Uterus (tissue), 4 donors: ENCODE measurements at places on chromosomes 5 and 9.
A peak's percentile ranks its signal among the peaks of the same experiment; 100 is the strongest.

DNA sequence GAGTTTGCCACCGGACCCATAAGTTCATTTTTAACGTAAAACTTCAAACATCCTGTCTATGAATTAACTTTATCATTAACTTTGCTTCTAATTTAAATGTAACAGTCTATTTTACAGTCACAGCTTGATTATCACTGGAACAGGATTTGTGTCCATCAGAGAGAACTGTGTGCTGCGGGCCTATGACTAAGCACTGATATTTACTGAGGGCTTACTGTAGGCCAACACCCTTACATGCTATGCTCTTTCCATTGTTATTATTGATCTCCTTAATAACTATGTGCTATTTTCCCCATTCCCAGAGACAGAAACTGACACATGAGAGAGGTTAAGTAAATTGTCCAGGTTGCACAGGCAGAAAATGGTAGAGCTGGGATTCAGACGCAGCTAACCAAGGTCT is 24.0 kb upstream of the GPR151 start:
- DNase-seq = no peak

DNA sequence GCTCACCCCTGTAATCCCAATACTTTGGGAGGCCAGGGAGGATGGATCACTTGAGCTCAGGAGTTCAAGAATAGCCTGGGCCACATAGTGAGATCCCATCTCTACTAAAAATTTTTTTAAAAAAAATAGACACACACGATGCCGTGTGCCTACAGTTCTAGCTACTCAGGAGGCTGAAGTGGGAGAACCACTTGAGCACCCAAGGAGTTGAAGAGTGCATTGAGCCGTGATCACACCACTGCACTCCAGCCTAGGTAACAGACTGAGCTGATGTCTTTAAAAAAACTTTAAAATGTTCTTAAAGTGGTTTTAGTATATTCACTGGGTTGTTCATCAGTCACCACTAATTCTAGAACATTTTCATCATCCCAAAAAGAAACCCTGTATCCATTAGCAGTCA is 51.9 kb upstream of the RNF38 start:
- DNase-seq = no peak

- DNase-seq = no peak
Observed at GRCh38 chr5:5665225-5666075, 243.0 kb downstream of the ICE1 start.

DNA sequence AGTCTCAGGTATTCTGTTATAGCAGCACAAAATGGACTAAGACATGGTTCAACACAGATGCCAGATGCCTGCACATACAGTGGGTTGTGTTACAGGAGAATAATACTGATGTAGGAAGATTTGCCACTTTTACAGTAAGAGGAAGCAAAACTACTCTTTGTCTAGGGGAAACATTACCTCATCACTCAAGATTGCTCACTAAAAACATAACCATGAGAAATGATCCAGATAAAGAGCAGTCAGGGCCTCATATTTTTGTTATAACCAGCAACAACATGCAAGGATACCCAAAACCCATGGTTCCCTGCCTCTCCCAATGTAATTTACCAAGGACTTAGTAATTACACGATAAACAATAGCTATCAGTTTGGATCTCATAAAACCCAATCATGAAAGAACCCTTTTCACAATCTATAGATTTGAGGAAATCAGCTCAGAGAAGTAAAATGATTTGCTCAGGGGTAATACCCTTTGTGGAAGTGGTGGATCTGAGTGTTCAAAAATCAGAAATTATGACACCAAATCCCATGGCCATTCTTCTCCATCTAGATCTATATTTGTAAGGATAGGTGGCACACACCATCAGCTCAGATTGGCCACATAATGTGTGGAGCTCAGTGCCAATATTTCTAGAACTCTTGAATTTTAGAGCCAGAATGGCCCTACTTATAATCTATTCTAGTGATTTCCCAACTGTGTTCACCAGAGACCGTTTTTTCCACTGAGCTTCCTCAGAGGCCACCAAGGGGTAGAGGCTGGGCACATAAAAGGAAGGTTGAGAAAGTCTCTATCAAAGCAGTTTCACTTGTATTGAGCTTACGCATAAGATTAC is 27.8 kb downstream of the DPYSL3 start:
- no peak for DNase-seq

DNA sequence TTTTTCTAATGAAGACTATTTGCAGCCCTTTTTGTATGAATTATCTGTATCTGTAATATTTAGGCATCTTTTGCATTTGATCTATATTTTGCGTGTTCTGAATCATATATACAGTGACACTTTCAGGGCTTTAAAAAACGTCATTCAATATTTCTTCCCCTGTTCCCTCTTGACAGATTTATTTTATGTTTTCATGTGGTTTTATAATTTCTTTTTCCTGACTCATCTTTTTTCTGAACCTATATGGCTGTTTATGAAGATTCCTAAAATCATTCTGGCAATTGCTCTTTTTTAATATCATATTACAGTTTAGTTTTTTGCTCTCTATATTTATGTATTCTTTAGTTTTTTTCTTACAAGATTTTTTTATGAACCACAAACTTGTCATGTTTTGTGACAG is 67.6 kb downstream of the SMARCA2 start:
- DNase-seq = no peak

DNA sequence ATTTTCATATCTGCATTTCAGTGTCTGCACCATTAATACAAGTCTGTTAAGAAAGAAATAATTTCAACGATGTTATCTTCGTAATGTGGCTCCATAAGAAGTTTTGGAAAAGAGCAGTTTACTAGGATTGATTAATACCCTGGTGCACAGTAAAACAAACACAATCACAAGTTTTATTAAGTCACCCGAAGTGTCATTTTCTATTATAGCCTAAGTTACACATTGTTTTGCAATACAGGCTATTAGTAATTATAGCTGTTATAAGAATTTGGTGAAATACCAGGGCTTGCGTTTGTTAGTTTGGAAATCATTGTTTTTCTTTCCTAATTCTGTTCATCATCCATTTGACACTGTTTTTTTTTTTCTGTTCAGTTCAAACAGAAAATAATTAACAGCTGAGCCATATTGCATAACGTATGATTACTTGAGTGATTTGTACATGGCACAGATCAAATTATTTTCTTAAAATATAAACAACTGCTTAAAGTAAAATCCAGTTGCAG is 30.6 kb downstream of the LVRN start:
- no peak for DNase-seq

DNA sequence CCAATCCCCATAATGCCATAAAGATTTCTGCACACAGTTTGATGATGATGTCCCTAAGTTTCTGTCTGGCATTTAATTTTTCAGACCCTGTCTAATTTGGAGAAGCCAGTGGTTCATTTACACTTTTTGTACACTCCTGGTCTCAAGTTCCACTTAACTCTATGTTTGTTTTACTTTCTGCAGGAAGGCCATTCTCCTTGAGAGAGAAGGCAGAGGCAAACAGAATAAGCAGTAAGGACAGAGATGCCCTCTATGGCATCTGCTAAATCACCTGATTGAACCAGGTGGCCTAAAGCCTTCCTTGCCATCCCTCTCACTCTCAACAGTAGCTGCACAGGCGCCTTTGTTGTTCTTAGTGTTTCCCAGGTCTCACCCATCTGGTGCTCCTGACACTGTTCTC is 86.1 kb upstream of the LRRTM2 start:
- DNase-seq = no peak

- no peak for DNase-seq
Observed at GRCh38 chr5:95799191-95799835, 23.2 kb downstream of the GLRX start.

- DNase-seq = no peak
Observed at GRCh38 chr9:68508547-68508946, 32.1 kb downstream of the TMEM252 start.

DNA sequence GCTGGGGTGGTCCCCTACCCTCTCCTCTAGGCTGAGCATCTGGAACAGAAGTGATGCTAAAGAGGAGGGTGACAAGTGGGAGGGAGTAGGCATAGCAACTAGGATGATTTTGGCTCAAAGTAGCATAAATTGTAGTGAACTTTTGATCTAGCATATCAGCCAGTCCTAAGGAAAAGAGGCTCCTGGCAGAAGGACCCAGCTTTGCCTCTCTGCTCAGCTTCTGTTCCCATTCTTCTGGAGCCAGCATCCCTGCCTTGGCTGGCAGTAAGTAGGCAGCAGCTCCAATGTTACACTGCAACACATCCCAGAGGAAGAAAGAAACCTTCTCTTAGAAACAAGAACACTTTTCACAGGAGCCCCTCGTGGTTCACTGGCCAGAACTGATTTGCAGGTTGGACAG is 487.0 kb downstream of the MTRR start:
- DNase-seq = no peak

- DNase-seq = no peak
Observed at GRCh38 chr5:137478043-137478442, 21.1 kb downstream of the SPOCK1 start.

DNA sequence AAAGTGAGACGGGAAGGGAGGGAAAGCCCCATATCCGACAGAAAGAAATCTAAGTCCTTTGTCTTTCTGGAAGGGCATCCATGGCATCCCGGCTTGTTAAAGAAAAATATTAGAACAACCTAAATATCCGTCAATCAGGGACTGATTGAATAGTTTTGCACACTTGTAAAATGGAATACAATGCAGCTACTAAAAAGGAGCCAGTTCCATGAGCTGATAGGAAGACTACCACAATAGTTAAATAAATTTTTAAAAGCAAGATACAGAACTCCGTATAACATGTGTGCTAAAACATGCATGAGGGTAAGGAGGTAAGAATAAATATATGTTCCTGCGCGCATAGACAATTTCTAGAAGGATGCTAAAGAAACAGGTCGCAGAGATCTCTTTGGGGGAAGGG is 12.8 kb upstream of the GNPDA1 start:
- no peak for DNase-seq

GRCh38 chr5:32020946-32021345 is 153.2 kb downstream of the GOLPH3 start:
- DNase-seq = no peak

DNA sequence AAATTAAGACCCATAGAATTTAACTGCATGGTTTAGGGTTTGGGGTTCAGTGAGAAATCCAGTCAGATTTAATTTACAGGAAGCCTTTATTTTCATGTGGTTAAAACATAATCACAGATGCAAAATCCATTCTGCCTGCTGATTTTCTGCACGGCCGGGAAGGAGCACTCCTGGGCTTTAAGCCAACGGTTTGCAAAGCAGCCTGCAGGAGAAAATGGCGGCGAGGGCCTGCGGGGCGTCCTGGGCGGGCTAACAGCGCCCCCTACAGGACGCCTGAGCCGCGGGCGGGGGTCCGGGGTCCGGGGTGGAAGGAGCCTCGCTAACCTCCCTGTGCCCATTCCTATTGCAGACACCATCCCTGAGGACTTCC is 47.6 kb downstream of the THBS4 start:
- peak; percentile 73 for DNase-seq

GRCh38 chr5:146813346-146814157 is 65.0 kb downstream of the PPP2R2B start:
- no peak for DNase-seq

DNA sequence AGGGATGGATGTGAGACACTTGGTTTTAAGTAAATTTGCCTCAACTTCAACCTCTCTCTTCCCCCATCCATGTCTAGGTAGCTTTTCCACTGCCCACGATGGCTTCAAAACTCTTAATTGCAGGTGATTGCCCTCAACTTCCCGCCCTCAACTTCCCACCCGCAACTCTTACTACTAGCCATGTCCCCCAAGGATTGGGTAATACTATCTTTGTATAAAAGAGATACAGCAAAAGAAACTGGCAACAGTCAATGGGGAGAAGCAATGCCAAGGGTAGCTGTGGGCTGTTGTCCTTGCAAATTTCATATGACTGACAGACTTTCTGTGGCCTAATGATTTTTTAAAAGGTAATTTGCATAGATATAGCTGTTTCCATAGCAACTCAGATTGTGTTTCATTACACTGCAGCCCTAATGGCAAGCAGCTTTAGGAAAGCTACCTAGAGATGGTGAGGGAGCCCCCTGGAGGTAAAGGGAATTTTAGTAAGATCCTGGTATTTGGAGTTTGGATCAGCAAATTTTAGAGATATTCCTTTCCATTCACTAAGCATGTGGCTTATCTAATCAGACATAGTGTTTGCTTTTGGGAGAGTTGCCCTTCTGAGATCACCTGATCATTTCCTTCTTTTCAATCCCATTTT is 421.5 kb upstream of the DAP start:
- DNase-seq = no peak

- no peak for DNase-seq
Observed at GRCh38 chr5:79503794-79504495, 10.0 kb downstream of the HOMER1 start.

GRCh38 chr5:11724940-11725339 is 179.3 kb downstream of the CTNND2 start:
- DNase-seq = no peak

DNA sequence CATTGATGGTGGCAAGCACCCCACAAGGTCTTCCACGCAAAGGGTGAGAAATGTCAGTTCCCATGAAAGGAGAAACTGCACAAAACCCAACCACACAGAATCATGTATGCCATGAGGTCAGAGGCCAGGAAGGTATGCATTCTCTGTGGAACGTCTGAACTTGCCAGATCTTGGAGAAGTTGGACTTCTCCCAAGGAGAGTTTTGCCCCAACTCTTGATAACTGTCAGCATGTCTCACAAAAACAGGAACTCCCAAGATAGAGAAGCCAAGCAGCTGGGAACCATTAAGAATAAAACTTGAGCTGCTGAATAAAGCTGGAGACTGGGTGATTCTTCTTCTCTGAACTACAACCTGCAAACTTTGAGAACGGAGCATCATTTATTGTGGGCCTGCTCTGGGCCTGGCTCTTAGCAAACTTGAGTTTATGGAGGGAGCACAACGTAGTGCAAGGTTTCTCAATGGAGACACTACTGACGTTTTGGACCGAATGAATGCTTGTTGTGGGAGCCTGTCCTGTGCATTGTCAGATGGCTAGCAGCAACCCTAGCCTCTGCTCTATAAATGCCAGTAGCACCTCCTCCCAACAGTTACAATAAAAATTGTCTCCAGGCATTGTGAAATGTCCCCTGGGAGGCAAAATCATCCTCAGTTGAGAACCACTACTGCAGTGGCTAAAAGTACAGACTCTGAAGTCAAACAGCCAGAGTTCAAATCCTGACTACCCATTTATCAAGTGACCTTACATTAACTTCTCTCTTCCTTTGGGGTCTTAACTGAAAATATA is 193.5 kb downstream of the ACTL7B start:
- DNase-seq = no peak

GRCh38 chr5:41707853-41708603 is 162.2 kb downstream of the OXCT1 start:
- no peak for DNase-seq

- no peak for DNase-seq
Observed at GRCh38 chr5:128466554-128466953, 71.5 kb downstream of the FBN2 start.

DNA sequence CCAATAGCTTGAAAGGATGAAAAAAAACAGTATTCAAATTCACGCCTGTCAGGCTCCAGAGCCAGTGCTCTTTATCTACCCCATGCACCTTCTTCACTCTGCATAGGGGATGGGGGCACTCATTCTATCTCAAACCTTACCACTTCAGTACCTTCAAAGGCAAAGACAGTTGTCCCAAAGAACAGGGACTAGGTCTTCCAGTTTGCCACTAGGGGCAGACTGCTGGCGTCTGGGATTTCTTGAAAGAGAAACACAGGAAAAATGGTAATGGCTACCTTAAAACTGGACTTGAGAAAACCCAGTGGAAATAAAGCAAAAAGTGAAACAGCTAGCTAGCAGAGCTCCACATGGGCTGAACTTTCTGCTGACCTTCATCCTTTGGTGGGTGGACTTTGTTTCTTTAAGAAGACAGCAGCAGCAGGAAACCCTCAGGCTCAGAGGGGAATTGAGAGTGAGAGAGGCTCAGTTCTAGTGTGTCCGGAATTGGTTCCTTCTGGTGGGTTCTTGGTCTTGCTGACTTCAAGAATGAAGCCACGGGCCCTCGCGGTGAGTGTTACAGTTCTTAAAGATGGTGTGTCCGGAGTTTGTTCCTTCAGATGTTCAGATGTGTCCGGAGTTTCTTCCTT is 41.0 kb upstream of the SLC36A1 start:
- no peak for DNase-seq
